Psoas muscle (tissue), 8 donors: ENCODE measurements at places on chromosomes 1 and 21. TPM values are rescaled to one million over a fixed set of nuclear protein-coding genes. Genes with fewer than 3 reads are reported as not detected.

ECE1 gene
- polyA plus RNA-seq = 14.6 TPM

CFAP141 gene
- polyA plus RNA-seq = not detected

GBP7 gene
- not detected for polyA plus RNA-seq

SMIM1 gene
- polyA plus RNA-seq = 0.60 TPM

FOXJ3 gene
- polyA plus RNA-seq = 15.1 TPM

CYP4X1 gene
- polyA plus RNA-seq = 1.3 TPM

IGSF21 gene
- 0.10 TPM for polyA plus RNA-seq

CELA3B gene
- polyA plus RNA-seq = 0.64 TPM

TMPRSS2 gene
- polyA plus RNA-seq = 0.15 TPM
